GM23248 (cell line): ENCODE measurements at places on chromosomes 16 and 17.
A peak's percentile ranks its signal among the peaks of the same experiment; 100 is the strongest.

- DNase-seq: no peak
These were observed 6.7 kb downstream of the PRDM7 start for GRCh38 chr16:90070440-90070839.

DNA sequence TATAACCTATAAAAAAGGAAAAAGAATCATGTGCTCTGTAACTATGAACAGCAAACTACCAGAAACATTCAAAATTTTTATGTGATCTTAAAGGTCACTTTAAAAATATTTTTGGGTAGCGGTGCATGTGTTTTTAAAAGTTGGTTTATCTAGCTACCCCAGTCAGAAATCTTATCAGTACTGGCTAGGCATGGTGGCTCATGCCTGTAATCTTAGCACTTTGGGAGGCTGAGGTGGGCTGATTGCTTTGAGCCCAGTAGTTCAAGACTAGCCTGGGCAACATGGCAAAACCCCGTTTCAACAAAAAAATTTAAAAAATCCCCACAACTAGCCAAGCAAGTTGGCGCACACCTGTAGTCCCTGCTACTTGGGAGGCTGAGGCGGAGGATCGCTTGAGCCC lies 3.7 kb downstream of the CAPNS2 start:
- DNase-seq: no peak

- peak; percentile 82 for DNase-seq
These were observed 43.5 kb downstream of the AP2B1 start for GRCh38 chr17:35630530-35631148.

DNA sequence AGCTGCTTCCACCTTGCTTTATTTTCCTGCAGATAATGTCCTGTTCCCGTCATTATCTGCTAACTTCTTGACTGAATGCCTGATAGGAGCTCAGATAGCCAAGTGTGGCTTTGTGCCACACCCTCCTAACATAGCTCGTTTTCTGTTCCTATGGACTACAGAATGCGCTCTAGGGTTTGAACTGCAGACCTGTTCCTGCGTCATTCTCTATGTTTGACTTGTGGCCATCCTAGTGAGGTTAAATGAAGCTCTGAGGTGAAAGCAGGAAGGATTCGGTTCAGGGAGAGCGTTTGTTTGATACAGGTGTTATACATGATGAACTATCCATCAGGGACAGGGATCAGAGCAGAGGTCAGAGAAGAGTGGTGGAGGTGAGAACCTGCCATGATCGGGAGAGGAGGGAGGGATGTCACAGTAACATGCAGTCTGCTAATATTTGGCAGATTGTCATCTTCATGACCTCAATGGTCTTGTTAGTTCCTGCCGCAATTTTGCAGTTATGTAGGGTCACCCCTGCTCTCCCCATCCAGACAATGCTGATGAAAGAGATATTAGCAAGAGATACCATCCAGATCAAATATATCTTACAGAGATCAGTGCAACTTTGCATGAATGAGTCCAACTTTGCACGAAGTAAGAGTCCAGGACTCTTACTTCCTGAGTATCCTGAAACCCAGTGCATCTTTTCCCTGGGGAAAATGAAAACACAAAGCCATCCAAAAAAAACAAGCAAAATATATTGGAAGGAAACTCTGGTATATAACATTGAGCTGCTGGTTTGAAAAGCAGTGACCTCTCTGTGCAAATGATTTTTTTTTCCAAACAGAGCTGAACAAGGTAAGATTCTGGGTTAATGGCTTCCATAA lies 32.8 kb downstream of the MPHOSPH6 start:
- DNase-seq: no peak

DNA sequence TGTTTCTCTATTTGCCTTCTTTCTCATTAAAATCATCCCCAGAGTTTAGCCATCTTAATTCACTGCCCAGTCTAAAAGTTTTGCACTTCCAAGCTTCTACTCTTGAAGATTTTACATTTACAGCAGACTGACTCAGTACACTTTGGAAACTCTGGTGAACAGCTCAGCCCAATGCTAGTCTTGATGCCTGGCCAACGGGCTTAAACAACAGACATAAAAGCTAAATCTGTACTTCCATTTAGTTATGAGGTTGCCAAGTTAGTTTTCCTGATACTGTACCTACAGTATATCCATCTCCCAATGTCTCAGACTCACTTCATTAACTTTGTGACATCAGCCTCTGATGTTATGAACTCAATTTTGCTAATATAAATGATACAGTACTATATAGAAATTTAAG lies 891.8 kb upstream of the SOX9 start:
- DNase-seq: peak; percentile 29

GRCh38 chr17:42979511-42980273 lies at the start of gene PTGES3L:
Gene PTGES3L, minus strand, starts transcription at chr17:42980080. Its CDS starts 27 bp downstream, at chr17:42980053.
- peak; percentile 62 for DNase-seq

GRCh38 chr16:9053006-9053601 lies 38.3 kb upstream of the HAPSTR1 start:
- peak; percentile 62 for DNase-seq

DNA sequence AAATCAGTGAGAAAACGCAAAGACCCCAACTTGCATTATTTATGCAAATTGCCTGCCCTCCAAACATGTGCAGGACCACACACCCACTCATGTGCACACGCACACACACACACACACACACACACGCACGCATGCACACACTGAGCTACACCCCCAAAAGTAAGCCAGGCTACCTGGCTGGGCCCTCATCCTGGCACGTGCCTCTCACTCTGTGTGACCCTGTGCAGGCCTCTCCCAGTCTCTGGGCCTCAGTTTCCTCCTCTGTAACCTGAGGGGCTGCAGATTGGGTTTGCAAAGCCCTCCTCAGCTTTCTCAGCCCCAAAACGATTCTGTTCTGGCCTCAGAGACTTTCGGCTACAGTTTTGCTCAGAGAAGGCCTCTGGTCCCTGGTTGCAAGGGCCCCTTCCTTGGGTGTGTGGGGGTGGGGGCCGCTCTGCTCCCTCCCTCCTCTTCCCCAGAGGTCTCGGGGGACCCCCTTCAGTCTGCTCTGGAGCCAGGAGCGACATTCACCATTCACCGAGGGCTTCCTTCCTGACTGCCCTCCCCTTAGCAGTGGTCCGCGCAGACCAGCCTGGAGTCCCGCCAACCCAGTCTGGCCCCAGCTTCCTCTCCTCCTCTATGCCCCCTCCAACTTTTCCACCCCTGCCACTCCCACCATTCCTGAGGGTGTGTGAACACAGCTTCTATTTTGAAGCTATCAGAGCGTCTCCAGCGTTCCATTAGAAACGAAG lies 5.4 kb upstream of the PIK3R6 start:
- no peak for DNase-seq

DNA sequence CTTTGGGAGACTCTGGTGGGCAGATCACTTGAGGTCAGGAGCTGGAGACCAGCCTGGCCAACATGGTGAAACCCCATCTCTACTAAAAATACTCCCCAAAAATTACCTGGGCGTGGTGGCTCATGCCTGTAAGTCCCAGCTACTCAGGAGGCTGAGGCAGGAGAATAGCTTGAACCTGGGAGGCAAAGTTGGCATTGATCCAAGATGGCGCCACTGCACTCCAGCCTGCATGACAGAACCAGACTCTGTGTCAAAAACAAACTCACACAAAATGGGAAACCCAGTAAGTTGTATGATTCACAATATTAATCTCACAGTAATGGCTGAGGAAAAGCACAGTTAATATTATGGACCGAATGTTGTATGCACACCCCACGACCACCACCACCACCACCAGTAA lies 24.3 kb downstream of the WSB1 start:
- DNase-seq: no peak

GRCh38 chr16:70691223-70692129 lies 5.6 kb upstream of the MTSS2 start:
- peak; percentile 100 for DNase-seq

DNA sequence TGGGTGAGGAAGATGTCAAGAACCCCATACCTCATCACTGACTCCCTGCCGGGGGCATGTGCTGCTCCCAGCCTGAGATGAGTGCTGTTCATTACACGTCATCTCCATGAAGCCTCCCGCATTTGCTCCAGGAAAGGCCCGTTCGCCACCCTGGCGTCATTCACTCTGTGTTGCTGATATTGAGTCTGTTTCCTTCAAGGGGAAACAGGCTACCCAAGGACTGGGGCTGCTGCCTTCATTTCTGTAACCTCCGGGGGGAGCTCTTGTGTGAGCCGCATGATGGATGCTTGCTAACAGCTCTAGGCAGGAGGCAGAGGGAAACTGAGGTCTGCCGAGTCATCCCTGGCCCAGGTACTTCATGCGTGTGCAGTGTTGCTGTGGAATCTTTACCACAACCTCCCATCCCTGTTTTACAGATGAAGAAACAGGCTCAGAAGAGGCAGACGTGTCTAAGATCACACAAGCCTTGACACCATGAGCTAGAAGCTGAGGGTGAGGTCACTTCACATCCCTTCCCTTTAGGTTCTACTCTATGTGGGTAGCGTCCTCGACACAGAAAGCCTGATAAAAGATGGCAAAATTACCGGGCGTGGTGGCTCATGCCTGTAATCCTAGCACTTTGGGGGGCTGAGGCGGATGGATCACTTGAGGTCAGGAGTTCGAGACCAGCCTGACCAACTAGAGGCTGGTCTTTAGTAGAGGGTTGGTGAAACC lies 3.5 kb upstream of the ARMC5 start:
- no peak for DNase-seq

- DNase-seq: peak; percentile 52
These were observed 7.6 kb downstream of the CLTC start for GRCh38 chr17:59627274-59627673.

- no peak for DNase-seq
These were observed 11.8 kb downstream of the FCSK start for GRCh38 chr16:70465999-70466804.

DNA sequence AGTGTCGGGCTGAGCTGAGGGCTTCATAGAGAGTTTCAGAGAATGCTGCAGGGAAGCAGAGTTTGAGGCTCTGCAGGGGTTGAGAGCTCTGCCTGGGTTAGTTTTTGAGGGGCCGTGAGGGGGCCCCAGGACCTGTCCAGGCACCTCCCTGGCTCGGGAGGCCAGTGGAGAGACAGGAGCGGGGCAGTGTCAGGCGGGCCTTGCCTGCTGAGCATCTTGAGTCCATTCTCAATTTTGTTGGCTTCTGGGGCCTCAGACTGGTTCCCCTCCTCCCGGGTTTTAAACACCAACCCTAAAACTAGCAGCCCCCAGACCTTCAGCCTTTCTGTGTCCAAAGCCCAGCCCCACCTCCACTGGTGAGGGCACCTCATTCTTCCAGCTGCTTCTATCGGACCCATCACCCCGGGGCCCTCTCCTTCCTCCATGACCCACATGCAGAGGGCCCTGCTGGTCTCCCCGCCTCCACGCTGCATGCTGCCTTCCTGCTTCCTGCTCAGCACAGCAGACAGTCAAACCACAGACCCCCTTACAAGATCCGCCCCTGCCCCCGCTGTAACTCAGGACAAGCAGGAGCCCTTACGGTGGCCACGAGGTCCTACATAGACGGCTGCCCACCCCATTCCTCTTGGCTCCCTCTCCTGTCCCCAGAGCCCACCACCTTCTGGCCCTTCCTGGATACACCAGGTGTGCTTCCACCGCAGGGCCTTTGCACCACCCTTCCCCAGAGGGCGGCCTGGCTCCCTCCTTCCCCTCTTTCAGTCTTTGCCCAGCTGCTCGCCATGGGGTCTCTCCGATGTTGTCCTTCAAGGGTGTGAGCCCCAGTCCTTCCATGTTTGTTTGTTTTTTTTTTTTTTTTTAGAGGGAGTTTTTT lies 3.8 kb downstream of the RNF213 start:
- DNase-seq: no peak

GRCh38 chr17:77356690-77357201 lies 216.0 kb downstream of the SEC14L1 start:
- DNase-seq: no peak

DNA sequence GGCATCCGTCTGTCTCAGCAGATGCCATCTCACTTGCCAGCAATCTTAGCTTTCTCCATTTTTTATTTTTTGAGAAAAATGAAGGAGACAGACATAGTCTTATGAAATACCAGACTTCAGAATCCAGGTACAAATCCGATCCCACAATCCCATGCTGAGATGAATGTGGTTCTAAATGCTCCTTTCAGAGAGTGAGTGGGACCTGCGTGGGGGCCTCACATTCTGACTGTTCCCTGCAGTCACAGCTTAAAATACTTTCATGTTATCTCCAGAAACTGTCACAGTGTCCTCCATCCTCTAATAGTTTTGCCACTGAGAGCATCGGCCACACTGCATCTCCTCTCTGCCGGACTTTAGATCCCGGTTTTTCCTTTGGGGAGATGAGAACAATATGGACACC lies 34.9 kb upstream of the ENDOV start:
- DNase-seq: no peak

- peak; percentile 80 for DNase-seq
These were observed 2.2 kb upstream of the ATP6V0A1 start for GRCh38 chr17:42456223-42457106.

- DNase-seq: no peak
These were observed 175.6 kb upstream of the RPH3AL start for GRCh38 chr17:528253-528652.

DNA sequence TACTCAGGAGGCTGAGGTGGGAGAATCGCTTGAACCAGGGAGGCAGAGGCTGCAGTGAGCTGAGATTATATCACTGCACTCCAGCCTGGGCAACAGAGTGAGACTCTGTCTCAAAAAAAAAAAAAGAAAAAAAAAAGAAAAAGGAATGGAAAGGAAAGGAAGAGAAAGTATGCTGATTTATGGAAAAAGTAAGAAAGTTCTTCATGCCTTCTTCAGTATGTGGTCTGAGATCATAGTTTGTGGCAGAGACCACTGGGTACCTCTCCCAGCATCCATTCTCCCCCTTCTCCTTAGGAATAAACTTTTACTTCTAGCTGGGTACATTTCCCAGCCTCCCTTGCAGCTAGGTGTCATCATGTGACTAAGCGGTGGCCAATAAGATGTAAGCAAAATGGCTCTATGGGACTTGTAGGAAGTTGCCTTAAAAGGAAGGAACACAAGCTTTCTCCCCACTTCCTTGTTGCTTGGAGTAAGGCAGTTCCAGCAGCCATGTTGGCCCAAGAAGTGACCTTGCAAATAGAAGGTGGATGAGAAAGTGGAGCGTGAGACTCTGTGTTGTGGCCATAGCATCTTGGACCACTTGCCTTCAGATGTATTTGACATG lies 26.1 kb upstream of the XPO6 start:
- no peak for DNase-seq

DNA sequence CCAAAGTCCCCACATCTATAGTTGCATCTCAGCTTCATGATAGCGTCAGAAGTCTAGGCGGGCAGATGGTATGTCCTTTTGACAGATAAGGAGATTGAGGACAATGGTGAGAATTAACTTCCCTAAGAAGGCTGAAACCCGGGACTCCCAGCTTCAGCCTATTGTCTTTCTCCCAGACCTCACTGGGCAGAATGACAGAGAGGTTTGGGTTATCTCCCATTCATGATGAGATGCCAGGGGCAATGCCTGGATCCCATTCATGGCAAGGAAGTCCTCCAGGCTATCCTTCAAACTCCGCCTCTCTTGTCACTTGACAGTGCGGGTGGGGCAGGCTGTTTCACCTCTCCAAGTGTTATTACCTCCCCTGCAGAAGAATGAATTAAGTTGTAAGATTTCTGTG lies 100.3 kb downstream of the IRX5 start:
- no peak for DNase-seq
